ENCODE measurements at places on chromosomes 4 and X. TPM values are rescaled to one million over a fixed set of nuclear protein-coding genes. Genes with fewer than 3 reads are reported as not detected.

Gene SPANXA2
- 0.28 TPM for total RNA-seq

Gene KCNIP4
- total RNA-seq, result not detected

Gene ASB9
- total RNA-seq, result 0.57 TPM

Gene IBSP
- not detected for total RNA-seq

Gene MFAP3L
- 1.7 TPM for total RNA-seq

Gene CPE
- 1.3 TPM for total RNA-seq

Gene FAM9C
- under 0.01 TPM for total RNA-seq

Gene ADH1A
- not detected for total RNA-seq

Gene UGT2B11
- total RNA-seq, result not detected

Gene TMPRSS11D
- total RNA-seq, result not detected

Gene MAOB
- total RNA-seq, result 0.28 TPM

Gene RS1
- not detected for total RNA-seq

Gene RHOXF2
- total RNA-seq, result not detected

Gene PROM1
- not detected for total RNA-seq

Gene TLR3
- total RNA-seq, result 2.0 TPM

Gene RRAGB
- total RNA-seq, result 53.8 TPM

Gene IQCM
- not detected for total RNA-seq

Gene KIF4A
- 1.8 TPM for total RNA-seq

Gene NUP54
- 57.5 TPM for total RNA-seq

Gene APOO
- total RNA-seq, result 5.4 TPM

Gene NEUROG2
- not detected for total RNA-seq

Gene AFF2
- total RNA-seq, result under 0.01 TPM

Gene CT47A1
- not detected for total RNA-seq

Gene MXRA5
- 21.1 TPM for total RNA-seq

Gene GSTCD
- total RNA-seq, result 6.1 TPM

Gene ZIC3
- total RNA-seq, result not detected

Gene PPA2
- 61.5 TPM for total RNA-seq

Gene MGAT4D
- not detected for total RNA-seq

Gene LCORL
- total RNA-seq, result 5.6 TPM

Gene PNCK
- total RNA-seq, result 0.74 TPM

Gene DCHS2
- under 0.01 TPM for total RNA-seq

Gene UCHL1
- total RNA-seq, result 500 TPM

Gene CXCL3
- 18.5 TPM for total RNA-seq

Gene ABCE1
- 66.6 TPM for total RNA-seq

Gene STATH
- not detected for total RNA-seq

Gene HSFX3
- not detected for total RNA-seq

Gene ADH1C
- total RNA-seq, result 1.5 TPM

Gene MTMR8
- total RNA-seq, result not detected
